ENCODE measurements at places on chromosomes 12 and 14. TPM values are rescaled to one million over a fixed set of nuclear protein-coding genes. Genes with fewer than 3 reads are reported as not detected.

The TAS2R20 gene
- not detected for total RNA-seq

The LYZ gene
- total RNA-seq = not detected

The TAS2R50 gene
- total RNA-seq = not detected

The PPP4R4 gene
- total RNA-seq = 0.22 TPM

The INSM2 gene
- total RNA-seq = 0.02 TPM

The TMEM63C gene
- 1.6 TPM for total RNA-seq

The SIRT4 gene
- total RNA-seq = 0.87 TPM

The SOX5 gene
- total RNA-seq = not detected

The FGF23 gene
- not detected for total RNA-seq

The DEPDC4 gene
- total RNA-seq = 1.3 TPM

The ANKRD33 gene
- total RNA-seq = 0.08 TPM

The PLBD1 gene
- 4.6 TPM for total RNA-seq

The SLC25A47 gene
- not detected for total RNA-seq

The MMAB gene
- total RNA-seq = 27.3 TPM

The PRB2 gene
- not detected for total RNA-seq

The RGS6 gene
- total RNA-seq = not detected

The PLEKHD1 gene
- total RNA-seq = 0.03 TPM

The GPR84 gene
- 0.09 TPM for total RNA-seq

The SLC2A14 gene
- 0.08 TPM for total RNA-seq

The TAMALIN gene
- 0.58 TPM for total RNA-seq

The IL22 gene
- not detected for total RNA-seq

The POTEG gene
- total RNA-seq = not detected

The COCH gene
- total RNA-seq = 20.4 TPM

The TRIAP1 gene
- 78.3 TPM for total RNA-seq

The PTGER2 gene
- total RNA-seq = 1.5 TPM

The KLHL42 gene
- 14.2 TPM for total RNA-seq

The FGF6 gene
- not detected for total RNA-seq

The KRT6C gene
- total RNA-seq = not detected

The TRHDE gene
- total RNA-seq = 0.19 TPM

The PRR4 gene
- total RNA-seq = 1.5 TPM

The RNF212B gene
- total RNA-seq = not detected

The MUCL1 gene
- not detected for total RNA-seq

The ABCD2 gene
- total RNA-seq = not detected

The LBHD2 gene
- total RNA-seq = not detected

The PROX2 gene
- total RNA-seq = not detected

The ASCL1 gene
- total RNA-seq = not detected

The GPD1 gene
- total RNA-seq = 0.19 TPM

The ADAM21 gene
- total RNA-seq = not detected

The ETFBKMT gene
- total RNA-seq = 0.92 TPM

The MGST1 gene
- total RNA-seq = 785 TPM
